ENCODE measurements at places on chromosomes 3 and 15.

DNA sequence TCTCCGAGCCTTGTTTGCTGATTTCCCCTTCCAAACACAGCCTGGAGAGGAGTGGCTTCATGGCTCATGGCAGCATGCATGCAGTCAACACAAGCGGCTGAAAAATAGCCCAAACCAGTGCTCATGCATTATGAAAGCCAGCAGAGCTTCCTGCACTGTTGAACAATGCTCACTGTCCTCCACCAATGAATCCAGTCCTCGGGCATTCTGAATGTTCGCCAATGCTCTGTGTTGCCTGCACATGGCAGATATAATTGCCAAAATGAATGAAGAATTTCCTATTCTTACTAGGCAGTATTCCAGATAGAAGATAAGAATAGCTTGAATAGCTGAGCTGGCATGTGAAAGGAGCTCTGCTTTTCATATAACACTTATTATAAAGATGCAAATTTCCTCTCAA lies 252.7 kb downstream of the ROBO1 start:
- DNase-seq, result no peak

DNA sequence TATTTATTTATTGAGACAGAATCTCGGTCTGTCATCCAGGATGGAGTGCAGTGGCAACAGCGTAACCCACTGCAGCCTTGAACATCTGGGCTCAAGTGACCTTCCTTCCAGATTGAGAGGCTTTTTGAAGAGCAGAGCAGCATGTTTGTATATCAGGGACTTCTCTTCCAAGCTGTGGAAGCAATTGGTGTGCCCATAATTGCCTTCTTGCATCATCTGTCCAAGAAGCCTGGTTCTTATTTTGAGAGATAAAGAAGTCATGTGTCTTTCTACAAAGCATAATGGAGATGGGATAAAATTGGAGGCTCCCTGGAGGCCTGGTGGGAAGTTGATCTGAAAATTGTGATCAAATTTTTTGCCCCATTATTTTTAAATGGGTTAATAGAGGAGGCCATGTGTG lies 183.8 kb upstream of the MCTP2 start:
- no peak for DNase-seq

DNA sequence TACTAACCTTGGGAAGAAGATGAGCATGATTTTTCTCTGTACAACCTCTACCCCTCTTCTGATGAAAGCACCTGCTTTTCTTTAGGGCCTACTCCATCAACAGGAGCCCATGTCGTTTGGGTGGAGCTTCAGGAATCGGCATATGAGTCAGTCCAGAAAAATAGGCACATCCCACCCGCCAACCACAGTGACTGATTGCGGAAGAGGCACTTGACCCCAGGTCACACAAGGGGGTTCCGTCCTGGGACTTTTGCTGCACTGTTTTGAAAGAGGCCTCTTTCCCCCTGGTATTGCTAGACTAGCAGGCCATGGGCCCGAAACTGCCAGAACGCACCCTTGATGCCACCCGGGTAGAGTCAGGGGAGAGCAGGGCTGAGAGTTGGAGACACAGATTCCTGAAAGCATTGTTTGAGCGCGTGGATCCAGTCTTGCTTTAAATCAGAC lies 19.3 kb upstream of the NRROS start:
- DNase-seq, result no peak

DNA sequence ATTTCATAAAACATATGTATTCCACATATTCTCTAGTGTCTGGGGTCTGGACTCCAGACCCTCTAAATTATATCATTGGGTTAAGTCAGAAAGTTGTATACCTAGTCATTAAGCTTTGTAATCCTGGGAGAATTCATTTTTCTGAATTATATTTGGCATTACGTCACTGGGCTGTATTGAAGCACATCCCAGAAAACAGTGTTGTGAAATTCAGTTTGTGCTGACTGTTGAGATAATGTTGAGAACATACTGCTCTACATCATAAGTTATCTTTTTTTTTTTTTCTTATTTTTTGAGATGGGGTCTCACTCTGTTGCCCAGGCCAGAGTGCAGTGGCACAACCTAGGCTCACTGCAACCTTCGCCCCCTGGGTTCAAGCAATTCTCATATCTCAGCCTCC lies 153.1 kb upstream of the STT3B start:
- DNase-seq, result no peak

DNA sequence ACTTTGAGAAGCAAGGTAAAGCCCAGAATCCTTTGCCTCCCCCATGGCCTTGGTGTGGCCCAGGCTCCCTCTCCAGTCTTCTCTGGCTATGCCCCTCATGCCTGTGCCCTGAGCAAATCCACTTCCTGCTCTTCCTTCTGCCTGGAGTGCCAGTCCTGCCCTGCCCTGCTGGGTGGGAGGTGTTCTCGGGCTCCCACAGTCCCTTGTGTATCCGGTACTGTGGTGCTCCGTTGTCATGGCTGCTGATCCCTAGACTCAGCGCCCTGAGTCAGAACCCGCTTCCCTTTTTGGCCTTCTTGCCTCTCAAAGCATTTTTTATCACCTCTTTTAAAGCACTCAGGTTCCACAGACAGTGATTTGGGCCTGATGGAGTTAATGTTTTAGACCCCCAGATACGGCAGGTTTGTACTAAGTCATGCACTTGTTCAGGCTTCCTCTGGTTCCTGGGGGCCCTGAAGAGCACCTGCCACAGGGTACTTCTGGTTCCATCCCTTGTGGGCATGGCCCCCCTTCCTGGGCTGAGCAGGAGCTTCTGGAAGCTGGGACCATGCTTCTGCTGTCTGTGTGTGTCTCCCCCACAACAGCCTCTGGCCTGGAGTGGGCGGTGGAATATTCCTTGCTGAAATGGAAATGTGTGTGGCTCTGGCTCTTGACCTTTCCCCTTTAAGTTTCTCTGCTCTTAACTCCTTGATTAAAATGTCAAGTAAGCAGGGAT lies 29.6 kb upstream of the ADAMTS7 start:
- no peak for DNase-seq

DNA sequence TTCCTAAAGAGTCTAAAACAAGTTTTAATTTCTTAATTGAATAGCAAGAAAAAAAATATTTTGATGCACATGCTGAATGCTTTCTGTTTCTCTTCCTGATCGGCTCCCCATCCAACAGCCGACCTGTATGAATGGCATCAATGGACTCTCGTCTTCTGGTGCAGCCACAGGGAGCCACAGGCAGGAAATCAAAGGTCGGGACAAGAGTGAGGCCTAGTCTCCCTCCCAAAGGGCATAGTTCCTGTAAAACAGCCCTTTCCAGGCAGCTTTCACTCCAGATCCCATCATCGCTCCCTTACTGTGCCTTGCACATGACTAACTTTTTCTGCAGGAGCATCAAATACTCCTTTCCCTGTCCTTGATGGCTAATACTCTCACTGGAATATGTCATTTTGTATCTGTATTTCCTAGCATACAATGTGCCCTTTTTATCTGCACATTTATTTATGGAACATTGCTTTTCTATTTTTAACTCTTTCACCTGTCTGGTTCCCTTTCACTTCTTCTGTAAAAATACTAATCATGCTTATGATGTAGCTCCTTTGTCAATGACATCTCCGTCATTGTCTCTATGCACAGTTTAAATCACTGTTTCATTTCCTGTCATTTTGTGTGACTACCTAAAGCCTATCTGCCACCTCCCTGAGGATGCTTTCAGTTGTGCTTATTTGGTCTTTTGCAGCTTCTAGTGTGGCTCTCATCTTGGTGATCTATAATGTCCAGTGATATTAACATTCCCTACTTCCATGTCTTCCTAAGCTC lies 326.2 kb downstream of the CTNNB1 start:
- DNase-seq, result no peak

DNA sequence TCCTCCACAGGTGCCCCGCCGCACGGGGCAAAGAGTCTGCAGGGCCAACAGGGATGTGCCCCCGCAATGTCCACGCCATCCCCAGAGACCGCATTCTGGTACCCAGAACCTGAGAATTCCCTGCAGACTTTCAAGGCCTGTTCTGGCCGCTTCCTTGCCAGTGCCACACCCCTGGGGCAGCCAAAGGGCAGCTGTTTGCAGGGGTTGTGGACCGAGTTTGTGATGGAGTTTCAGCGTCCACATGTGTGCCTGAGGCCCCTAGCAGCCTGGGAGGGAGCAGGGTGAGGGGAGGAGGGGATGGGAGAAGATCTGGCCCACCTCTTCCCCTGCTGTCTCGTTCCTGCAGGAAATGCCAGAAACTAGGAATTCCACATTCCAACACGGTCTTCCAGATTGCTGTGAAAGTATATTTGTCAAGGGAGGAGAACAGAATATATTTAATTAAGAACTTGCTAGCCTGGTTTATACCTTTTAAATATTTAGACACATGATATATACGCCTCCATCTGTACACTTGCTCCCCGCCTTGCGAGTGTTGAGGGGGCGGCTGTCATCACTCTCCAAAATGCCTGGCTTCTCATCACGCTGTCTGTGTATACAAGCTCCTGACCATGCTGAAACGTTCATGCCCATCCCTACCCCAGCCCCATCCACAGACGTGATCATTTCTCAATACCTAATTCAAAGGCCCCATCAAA lies 31.1 kb upstream of the RASA2 start:
- no peak for DNase-seq

DNA sequence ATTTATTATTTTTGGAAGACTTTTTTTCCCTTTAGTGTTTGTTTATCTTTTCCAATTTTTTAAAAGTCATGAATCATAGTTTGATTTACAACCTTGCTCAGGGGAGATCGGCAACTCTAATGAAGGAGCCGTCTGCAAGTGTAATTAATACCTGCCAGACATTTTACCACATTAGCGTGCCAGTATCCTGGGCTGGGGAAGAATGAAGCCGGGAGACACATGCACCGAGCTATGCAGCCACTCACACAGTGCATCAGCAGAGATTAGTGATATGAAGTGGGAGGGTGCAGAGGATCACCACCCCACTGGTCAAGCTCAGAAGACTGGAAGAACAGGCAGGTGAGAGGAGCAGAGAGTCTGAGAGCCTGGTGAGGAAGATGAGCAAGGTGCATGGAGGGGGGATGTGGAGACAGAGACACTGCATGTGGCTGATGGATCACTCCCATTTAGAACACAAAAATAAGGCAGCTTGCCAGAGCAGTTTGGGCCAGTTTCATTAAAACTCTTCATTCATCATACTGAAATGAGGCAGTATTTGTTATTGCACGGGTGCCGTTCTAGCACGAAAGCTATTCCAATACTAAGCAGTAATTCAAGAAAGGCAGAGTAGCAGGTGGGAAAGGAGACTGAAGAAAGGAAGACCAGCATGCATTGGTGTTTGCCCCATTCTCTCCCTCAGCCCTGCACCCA lies 821.6 kb downstream of the TUSC7 start:
- no peak for DNase-seq

DNA sequence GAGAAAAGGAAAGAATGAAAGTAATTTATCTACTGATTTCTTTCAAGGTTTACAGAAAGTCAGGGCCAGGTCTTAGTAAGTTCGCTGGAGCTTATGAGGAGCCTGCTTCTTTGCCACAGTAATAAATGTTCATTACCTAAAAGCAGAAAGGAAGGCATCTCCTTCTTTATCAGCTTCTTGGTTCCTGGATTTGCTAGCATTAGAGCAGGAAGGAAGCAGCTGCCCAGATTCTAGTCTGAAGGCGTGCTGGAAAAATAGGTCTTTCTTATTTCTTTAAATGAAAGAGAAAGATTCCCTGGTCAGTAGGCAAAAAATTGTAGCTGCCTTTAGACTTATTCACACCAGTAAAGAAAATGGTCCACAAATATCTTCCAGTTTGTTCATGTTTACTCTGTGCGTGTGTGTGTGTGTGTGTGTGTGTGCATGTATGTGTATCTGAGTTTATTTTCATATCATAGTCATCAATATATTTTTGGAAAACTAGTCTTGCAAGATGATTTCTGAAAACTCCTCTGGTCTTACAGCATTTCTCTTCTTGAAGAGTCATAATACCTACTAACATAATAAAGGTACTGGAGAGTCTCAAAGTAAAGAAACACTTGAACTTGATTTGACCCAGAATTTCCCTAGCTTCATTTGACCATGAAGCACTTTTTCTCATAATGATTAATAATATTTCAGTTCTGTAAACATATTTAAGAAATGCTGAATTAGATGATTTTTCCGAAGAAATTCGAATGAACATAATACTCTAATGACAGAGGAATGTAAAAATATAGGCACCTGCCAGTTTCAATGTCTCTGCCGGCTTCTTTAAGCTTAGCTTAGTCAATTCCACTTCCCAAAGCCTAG lies 255.3 kb upstream of the ZPLD1 start:
- no peak for DNase-seq

DNA sequence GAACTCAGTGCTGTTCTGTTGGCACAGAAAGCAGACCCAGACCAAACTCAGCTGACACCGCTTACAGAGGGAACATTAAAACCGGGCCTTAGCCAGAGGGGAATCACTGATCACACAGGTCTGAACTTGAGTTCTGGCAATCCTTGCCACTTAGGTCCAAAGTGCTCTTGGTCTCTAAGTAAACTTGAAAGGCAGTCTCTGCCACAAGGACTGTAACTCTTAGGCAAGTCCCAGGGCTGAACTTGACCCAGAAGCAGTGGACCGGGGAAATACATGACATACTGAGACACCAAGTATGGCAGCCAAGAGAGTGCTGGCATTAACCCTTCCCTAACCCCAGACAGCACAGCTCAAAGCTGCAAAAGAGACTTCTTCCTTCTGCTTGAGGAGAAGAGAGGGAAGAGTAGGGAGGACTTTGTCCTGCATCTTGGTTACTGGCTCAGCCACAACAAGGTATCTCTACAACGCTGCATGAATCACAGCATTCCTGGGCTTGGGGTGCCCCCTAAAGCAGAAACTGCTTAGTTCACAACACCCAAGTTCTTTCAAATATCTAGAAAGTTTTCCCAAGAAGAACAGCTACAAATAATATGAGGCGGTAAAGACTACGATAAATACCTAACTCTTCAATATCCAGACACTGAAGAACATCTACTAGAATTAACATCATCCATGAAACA lies 32.5 kb downstream of the NAALADL2 start:
- no peak for DNase-seq

DNA sequence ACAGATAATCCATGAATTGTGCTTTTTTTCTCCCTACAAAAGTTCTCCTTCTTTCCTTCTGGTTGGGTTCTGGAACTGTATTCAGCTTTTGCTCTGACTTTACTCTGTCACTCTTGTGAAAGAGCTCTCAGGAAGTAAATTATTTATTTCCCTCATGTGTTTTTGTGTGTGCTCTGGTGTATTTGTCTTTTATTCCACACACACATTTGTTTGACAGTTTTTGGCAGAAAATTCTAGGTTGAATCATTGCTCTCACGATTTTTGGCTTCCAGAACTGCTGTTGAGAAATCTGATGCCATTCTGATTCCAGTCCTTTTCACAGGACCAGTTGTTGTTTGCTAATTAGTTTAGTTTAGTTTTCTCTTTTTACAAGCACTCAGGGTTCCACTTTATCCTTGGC lies 172.8 kb downstream of the PLCH1 start:
- DNase-seq, result no peak

GRCh38 chr15:88299497-88299896 lies 43.0 kb upstream of the NTRK3 start:
- no peak for DNase-seq

- DNase-seq, result no peak
These were observed 28.4 kb downstream of the CCDC12 start for GRCh38 chr3:46947981-46948791.

- no peak for DNase-seq
These were observed 462 bp downstream of the EDEM1 start for GRCh38 chr3:5187920-5188418.
